HS-5 (cell line): ENCODE measurements at places on chromosomes 12 and 14.

DNA sequence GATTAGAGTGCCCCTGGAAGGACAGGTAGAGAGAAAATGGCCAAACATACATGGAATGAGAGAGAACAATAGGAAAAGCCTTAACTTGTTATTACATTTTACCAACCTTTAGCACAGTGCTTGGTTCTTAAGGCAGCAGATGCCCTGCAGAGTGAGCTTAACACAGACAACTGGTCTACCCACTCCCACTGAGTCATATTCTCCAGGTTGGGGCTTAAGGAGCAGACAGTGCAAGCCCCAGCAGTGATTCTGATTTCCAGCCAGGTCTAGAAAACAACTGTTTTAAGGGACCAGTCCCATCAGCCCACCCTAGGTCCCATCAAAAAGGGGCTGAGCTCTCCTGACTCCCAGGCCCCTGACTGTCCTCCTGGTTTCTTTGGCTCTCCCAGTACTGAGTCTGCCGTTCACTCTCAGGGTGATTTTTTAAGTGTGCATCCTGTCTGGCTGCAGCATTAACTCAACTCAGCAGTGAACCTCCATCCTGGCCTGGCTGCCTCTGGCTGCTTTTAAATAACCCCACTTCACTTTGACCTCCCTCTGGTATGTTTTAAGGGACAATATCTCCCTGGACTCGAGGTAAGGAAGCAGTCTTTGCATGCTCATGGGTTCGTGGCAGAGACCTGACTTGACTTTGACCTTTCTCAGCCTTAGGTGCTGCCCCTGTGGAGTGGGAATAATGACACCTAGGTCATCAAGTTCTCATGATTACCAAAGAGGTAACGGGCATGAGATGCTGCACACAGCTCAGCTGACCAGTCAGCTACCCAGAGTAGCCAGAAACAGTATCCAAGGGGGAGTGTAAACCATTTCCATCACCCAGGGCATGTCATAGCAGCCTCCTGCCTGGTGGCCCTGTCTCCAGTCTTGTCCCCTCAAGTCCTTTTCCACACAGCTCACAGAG is 210.7 kb upstream of the PWP1 start:
- no peak for DNase-seq

DNA sequence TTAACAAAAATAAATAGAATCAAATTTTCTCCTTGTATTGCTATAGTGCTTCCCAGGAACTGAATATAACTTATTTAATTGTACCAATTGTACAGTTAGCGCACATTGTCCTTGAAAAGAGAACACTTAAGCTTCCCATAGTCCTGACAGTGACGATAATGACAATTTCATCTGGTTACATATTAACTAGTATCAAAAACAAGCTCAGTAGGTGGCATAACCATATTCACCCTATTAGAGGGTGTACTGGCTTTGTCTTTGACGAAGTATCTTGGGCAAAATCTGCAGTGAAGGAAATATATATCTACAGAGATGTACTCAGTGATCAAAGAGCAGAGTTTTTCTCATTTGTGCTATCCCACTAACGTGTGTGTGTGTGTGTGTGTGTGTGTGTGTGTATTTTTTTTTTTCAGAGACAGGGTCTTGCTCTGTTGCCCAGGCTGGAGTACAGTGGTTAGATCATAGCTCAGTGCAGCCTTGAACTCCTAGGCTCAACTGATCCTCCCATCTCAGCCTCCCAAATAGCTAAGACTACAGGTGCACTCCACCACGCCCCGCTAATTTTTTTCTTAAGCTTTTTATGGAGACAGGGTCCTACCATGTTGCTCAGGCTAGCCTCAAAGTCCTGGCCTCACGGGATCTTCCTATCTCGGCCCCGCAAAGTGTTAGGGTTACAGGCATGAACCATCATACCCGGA is 4.9 kb upstream of the A2M start:
- DNase-seq: no peak

DNA sequence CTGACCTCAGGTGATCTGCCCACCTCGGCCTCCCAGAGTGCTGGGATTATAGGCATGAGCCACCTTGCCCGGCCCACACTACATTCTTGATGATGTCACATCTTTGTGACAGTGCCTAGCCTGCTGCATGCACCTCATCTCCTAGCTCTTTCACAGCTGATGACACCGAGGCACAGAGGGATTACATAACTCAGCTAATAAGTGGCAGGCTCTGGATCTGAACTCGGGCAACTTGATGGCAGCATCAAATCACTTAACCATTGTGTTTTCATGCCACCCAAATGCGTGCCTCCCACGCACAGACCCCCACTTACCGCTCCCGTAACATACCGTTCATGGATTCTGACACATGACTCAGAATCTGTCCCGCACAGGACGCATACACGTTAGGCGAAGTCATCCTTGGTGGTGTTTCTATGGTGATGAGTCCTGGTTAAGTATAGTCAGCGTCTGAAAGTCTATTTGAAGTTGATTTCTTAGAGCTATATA is 7.4 kb downstream of the TMEM120B start:
- peak; percentile 82 for DNase-seq

DNA sequence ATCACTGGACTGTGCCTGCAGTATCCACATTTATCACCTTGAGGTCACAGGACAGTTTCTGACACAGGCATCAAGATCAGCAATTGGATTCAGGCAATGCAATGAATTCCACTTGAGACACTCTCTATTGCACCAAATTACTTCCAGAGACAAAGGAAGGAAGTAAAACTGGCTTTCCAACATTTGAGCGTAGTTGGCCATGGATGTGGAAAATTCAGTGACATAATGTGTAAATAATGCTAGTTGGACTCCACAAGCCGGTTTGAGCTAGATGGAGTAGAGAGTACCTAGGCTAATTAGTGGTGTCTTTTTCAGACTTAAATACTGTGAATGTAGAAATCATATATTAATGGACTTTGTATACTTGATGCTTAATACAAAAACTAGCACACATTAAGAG is 168.3 kb upstream of the SYT1 start:
- no peak for DNase-seq

DNA sequence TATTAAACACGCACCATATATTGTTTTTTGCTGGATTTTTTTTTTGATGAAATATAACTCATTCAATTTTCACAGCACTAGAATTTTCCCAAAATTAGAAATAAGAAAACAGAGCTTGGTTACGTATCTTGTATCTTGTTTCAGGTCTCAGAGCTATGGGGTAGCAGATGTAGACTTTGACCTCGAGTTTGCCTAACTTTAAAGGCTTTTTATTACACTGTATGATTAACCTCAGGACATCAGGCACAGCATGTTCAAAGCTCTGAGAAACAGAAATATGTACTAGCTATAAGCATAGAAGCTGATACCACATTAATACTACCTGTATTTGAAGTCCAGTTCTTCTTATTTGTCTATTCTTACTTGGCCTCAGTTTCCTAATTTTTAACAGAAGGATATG is 171.9 kb upstream of the KITLG start:
- DNase-seq: no peak

DNA sequence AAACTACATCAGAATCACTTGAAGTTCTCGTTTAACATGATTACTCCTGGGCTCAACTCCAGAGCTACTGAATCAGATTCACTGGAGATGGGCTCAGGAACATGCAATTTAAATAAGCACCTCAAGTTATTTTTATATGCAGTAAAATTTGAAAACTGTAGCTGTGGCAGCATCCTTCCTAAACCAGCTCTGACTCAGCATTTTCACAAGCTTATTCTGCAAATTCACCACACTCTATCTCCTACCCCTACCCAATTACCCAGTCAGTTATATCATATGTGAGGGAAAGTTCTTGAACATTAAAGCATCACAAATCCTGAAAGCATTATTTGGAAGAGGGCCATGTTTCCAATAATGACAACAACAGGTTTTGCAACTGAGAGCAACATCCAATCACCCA is 24.2 kb upstream of the LRRC9 start:
- DNase-seq: no peak

GRCh38 chr12:66085998-66086397 is 44.6 kb downstream of the LLPH start:
- DNase-seq: no peak

GRCh38 chr14:104444159-104445030 is 135.2 kb upstream of the C14orf180 start:
- DNase-seq: no peak
